Left ventricle myocardium superior (tissue), 1 donor: ENCODE measurements at places on chromosomes 3 and 15. TPM values are rescaled to one million over a fixed set of nuclear protein-coding genes. Genes with fewer than 3 reads are reported as not detected.
A peak's percentile ranks its signal among the peaks of the same experiment; 100 is the strongest.

DNA sequence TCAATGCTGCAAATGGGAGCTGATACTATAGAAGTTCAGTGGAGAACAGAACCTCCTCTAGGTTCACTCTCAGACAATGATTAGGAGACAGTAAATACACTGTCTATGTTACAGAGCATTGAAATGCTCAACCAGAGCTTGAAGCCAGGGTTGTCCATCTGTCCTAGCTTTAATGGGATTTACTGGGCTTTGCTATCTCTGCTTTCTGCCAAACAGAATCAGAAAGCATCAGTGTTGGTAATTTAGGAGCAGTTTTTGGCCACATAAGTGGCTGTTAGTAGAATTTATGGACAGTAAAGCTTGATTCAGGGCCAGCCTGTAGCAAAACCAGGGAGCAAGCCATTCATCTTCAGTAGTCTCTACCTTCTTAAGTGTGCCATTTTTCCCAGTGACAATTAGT lies 396.3 kb downstream of the LSAMP start:
- no peak for DNase-seq

DNA sequence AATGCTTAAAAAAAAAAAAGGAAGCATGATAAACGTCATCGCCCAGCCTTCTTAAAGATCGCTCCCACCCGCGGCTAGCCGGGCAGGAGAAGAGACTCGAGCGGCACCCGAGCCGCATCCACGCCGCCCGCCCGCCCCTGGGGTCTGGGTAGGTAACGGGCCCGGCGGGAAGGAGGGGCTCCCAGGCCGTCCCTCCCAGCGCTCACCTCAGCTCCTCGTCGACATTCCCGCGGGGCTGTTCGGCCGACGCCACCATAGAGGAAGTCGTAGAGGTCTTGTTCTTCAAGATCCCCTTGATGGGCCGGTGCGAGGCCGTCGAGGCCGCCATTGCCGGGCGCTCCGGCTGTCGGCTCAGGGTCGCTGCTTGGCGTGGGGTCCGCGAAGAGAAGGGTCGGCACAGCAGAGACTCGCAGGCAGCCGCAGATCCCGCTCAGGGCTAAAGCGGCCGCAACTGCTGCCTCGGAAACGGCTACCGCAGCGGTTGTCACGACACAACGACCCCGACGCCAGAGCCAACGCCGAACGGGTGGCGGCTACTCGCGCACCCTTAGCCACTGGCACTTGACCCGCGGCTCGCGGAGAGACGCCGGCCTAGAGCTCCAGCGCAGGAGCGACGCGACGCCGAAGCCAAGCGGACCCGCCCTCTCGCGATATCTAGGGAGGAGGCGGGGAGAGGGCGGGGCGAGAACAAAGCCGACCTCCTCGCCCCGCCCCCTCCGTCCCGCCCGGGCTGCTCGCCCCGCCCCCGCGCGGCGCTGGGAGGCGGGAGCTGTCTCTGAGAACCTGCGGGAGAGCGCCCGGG lies at the start of gene PPP1R2:
TSS of gene PPP1R2 (minus strand) at position 628 of the 802 bp plus-strand sequence. CDS start at position 328, 300 bp downstream.
- DNase-seq: peak; percentile 96

DNA sequence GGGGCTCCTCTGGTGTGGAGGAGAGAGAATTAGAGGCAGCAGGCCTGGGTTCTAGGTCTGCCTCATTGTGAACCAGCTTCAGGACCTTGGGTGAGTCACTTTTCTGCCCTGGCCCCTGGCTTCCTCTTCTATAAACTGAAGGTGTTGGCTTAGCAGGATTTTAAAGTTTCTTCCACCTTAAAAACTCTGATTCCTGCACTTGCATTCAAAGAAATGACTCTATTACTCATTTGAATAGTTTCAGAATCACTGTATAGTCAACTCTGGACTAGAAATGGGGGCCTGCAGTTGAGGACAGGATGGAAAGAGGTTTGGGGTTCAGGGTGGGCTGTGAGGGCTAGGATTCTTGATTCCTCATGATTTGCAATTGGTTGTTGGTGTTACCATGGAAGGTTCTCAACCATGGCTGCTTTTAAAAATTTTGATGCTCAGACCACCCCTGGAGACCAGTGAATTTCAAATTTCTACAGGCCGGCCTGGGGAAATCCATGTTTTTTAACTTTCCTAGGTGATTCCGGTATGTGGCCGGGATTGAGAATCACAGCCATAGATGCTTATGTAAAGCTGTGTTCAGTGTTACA lies 19.9 kb downstream of the SMAD3 start:
- DNase-seq: no peak

GRCh38 chr3:165390166-165390565 lies 194.0 kb upstream of the SLITRK3 start:
- DNase-seq: no peak

RRP9 gene
- total RNA-seq: 8.2 TPM

GRCh38 chr15:43103907-43104306 lies 1.9 kb downstream of the UBR1 start:
- no peak for DNase-seq

GRCh38 chr3:118226206-118226605 lies 808.4 kb downstream of the IGSF11 start:
- DNase-seq: no peak

DNA sequence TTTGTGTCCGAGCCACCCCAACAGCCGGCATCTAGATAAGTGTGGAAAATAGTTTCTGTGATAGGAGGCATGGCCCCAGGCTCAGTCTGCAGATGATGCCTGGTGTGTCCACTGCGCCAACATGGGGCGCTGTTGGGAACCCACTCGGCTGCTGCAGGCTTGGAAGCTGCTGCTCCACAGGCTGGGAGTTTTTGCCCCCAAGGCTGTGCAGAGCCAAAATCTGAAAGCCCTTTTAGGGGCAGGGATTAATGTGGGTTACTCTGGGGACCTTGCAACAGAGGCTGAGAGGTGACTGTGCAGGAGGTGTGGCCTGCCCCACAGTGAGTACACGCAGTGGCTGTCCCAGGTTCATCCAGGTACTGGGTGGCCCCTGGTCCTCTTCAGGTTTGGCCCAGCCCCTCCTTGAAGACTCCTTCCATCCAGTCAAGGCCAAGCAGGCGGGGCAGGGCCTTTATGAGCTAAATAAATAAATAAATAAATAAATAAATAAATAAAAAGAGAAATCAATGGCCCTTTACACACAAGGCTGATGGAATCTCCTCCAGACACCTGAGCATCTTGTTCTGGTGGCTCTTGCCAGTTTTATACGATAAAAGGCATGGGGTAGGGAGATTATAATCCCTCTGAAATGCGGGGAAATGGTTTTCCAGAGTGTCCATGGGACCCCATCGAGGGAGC lies 73.8 kb downstream of the AAGAB start:
- DNase-seq: no peak

LRRN1 gene
- 0.12 TPM for total RNA-seq

DNA sequence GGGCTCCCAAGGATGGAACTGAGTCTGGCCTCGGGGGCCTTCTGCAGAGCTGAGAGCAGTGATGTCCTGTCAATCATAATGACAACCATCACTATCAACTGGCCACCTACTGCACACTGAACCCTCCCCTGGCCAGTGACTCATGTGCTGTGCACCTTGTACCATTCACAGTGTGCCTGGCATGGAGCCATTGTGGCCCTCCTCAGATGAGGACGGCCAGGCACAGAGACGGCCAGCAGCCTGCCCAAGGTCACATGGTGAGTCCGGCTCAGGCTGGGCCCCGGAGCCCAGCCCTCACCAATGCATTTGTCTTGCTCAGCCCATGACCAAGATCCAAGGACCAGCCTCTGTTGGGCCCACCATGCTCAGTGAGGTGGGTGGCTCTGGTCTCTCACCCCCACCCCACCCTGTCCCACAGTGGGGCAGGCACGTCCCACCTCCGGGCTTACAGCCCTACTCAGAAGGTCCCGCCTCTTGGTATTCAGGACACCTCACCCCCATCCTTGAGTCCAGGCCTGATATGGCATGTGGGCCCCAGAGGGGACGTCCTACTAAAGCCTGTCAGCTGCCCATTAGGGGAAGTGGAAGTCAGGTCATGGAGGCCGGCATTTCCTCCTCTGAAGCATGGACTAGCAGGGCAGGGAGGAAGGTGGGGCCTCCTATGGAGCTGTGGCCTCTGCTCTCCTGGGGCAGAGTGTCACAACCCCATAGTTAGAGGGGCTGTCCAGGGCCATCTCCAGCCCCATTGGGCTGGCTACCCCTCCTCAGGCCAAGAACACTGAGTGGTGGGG lies 35.9 kb upstream of the TMEM115 start:
- DNase-seq: no peak

FAM43A gene
- total RNA-seq: 13.9 TPM

DNA sequence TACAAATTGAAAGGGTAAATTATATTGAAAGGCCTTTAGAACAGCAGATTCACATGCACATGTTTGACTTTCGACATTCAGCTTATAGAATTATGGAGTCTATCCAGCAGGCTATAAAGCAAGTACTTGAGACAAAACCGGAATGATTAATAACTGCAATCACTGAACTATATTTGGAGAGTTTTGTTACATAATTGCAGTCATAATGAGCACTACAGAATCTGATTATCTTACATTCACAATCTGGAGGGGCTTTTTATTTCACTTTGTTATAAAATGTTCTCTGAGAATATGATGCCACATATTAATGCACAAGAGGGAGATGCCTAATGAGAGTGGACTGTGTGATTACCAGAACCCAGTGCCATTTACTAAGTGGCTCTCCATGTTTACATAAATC lies 64.3 kb downstream of the NSUN3 start:
- no peak for DNase-seq

DNA sequence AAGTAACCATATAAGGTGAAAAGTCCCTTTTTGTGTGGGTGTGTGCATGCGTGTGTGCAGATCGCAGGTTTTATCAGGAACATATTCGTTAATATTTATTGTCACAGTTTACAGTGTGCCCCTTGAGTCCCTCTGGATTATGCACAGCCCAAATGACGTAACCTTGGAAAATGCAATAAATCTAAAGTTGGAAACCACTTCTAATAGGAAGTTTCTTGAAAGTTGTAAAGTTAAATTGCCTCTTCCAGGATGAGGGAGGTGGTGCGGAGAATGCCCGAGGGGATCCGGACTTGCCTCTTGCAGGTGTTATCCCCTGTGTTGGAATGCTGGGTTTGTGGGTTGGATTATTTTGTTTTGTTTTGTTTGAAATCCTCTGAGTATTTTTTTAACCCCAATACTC lies 143.3 kb downstream of the CMSS1 start:
- DNase-seq: no peak

DNA sequence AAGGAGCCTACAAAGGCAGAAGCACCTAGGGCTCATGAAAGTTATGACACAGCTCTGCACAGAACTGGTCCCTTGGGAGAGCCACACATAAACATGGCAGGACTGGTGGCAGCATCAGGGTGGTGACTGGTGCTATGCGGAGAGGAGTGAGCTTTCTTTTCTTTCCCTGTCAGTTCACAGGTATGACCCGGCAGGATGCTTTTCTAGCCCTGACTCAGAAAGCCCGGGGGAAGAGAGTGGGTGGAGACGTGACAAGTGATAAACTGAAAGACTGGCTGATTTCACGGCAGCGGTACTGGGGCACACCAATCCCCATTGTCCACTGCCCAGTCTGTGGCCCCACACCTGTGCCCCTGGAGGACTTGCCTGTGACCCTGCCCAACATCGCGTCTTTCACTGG lies 103.0 kb downstream of the LARS2 start:
- no peak for DNase-seq

- DNase-seq: no peak
Measured at GRCh38 chr3:189204167-189204866, 32.5 kb downstream of the TPRG1 start.

DNA sequence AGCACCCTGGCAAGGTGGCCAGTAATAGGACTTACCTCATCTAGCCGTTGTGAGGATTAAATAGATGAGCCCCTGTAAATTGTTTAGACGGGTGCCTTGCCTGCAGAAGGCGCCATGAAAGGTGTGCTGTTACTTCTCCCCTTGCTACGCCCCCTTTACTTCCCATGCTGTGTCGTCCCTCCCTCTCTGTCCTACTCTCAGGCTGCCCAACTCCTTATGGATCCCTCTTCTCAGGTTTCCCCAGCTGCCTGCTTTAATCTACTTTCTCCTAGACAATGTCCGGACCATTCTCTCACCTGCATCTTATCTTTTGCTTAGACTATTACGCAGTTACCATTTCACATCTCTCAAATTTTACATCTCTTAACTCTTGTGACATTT lies 1.7 kb upstream of the FBXW12 start:
- no peak for DNase-seq

DNA sequence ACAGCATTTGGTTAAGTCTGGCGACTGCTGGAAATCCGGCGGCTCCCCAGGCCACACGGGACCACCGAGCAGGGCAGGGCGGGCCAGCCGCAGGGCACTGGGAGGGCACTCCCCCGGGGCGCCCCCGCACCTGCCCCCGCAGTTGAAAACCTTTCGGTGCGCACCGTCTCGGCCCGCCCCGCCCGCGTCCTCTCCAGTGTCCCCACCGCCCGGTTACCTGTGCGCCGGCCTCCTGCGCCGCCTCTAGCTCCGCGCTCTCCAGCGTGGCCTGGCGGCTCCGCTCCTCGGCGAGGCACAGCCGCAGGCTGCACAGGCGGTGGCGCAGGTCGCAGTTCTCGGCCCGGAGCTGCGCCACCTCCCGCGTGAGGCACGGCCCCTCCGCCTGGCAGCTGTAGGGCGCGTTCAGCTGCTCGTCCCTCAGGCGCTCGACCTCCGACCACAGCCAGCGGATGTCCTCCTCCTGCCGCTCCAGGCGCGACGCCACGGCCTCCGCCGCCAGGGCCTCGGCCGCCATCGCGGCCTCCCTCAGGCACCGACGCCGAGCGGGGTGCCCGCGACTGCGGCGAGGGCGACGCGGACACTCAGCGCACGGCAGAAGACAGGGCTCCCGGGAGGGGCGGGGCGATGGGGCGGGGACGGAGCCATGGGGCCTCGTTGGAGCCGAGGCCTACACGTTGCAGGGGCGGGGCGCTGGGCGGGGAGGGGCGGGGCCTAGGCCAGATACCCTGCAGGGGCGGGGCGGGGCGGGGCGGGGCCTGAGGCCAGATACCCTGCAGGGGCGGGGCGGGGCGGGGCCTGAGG lies at the start of gene TARS3:
TSS of gene TARS3 (minus strand) at position 600 of the 801 bp plus-strand sequence. CDS start at position 514, 86 bp downstream.
- DNase-seq: peak; percentile 98

- DNase-seq: peak; percentile 69
Measured at GRCh38 chr15:34365091-34365825, 1.7 kb downstream of the LPCAT4 start.
